ENCODE measurements at places on chromosomes 16 and 17. TPM values are rescaled to one million over a fixed set of nuclear protein-coding genes. Genes with fewer than 3 reads are reported as not detected.

ASPHD1 gene
- 13.0 TPM for total RNA-seq

ACSM2A gene
- total RNA-seq, result not detected

RAB26 gene
- total RNA-seq, result 0.58 TPM

CHST5 gene
- not detected for total RNA-seq

TNFSF13 gene
- 0.38 TPM for total RNA-seq

GNGT2 gene
- total RNA-seq, result 0.56 TPM

SDK2 gene
- 0.28 TPM for total RNA-seq

MYADML2 gene
- not detected for total RNA-seq

KIF18B gene
- 10.2 TPM for total RNA-seq

TSC2 gene
- total RNA-seq, result 45.7 TPM

MRPL12 gene
- 3.7 TPM for total RNA-seq

HEATR3 gene
- 22.0 TPM for total RNA-seq

NEURL4 gene
- 12.7 TPM for total RNA-seq

RDM1 gene
- 1.3 TPM for total RNA-seq

MLST8 gene
- total RNA-seq, result 34.1 TPM

NOD2 gene
- total RNA-seq, result 0.28 TPM

TP53TG3 gene
- not detected for total RNA-seq

CRK gene
- 137 TPM for total RNA-seq

RASL10B gene
- 3.9 TPM for total RNA-seq

G6PC1 gene
- not detected for total RNA-seq

TMEM94 gene
- 19.6 TPM for total RNA-seq

SOST gene
- total RNA-seq, result 20.0 TPM

BEAN1 gene
- total RNA-seq, result 0.28 TPM

TNFRSF17 gene
- total RNA-seq, result not detected

CDH16 gene
- 0.19 TPM for total RNA-seq

CDC27 gene
- 145 TPM for total RNA-seq

KAT8 gene
- total RNA-seq, result 35.2 TPM

TMEM100 gene
- 2.7 TPM for total RNA-seq

MYH3 gene
- total RNA-seq, result 0.38 TPM

SCIMP gene
- total RNA-seq, result not detected

PLA2G10 gene
- total RNA-seq, result not detected

TM4SF5 gene
- not detected for total RNA-seq

USH1G gene
- not detected for total RNA-seq

CD300E gene
- not detected for total RNA-seq

KCNJ12 gene
- 1.7 TPM for total RNA-seq

DNAI2 gene
- not detected for total RNA-seq

ALOX12 gene
- not detected for total RNA-seq

KCNH4 gene
- under 0.01 TPM for total RNA-seq

NHERF2 gene
- 20.6 TPM for total RNA-seq

SMIM22 gene
- not detected for total RNA-seq

PDIA2 gene
- not detected for total RNA-seq

KCNJ2 gene
- 3.9 TPM for total RNA-seq

GNG13 gene
- not detected for total RNA-seq

NECAB2 gene
- not detected for total RNA-seq

REXO5 gene
- 5.4 TPM for total RNA-seq

IST1 gene
- 146 TPM for total RNA-seq

TP53TG3C gene
- total RNA-seq, result 0.19 TPM

RUNDC3A gene
- not detected for total RNA-seq

CARD14 gene
- not detected for total RNA-seq

ELOB gene
- 366 TPM for total RNA-seq

SLFN12 gene
- 41.2 TPM for total RNA-seq

All from regular cardiac myocyte (primary cell).